NCI-H1417 (cell line): ENCODE measurements at places on chromosomes 11 and 22.

GRCh38 chr22:39923696-39924095 lies 22.8 kb downstream of the GRAP2 start:
- no peak for DNase-seq

DNA sequence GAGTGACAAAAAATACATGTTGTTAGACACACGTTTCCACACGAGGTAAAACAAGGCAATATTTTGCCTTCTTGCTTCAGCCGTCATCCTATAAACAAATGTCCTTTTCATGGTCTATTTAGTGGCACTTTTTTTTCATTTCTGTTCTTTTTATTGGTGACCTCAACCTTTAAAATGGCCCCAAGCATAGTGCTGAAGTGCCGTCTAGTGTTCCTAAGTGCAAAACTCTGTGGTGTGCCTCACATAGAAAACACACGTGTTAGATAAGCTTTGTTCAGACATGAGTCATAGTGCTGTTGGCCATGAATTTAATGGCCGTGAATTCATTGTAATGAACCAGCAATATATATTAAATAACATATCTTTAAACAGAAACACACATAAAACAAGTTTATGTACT lies 15.6 kb downstream of the OVCH2 start:
- no peak for DNase-seq

- DNase-seq, result no peak
Measured at GRCh38 chr11:64248578-64248977, 1.8 kb upstream of the PPP1R14B start.

DNA sequence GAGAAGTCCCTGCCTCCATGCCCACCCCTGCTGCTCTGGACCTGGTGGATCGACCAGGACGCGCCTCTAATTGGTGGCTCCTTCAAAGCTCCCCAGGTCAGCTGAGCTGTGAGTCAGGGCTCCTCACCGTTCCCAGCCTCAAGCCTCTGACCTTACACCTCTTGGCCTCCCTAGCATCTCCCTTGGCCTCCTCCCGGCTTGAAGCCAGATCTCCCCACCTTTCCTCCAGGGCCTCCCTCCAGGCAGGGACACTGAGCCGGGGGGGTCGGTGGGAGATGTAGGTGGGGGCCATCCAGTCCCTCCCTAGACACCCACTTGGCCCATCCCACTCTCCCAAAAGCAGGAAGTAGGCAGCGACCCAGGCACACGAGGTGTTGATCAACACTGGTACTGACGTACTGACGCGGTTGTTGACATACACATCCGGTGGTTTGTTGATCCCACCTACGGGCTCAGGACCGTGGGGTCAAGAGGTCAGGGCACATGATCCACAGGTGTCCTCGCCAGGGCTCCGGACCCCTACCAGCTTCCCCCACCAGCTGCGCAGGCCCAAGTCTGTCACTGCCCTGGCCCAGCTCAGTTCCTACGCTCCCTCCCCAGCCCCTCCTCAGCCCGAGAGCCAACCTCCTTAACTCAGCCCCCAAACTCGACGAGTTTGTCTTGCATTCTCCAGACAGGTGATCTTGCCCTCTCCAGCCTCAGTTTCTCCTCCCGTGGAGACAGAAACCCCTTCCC lies 802 bp downstream of the ATG2A start:
- DNase-seq, result peak; percentile 59

- DNase-seq, result no peak
Measured at GRCh38 chr11:69055212-69055586, 6.5 kb downstream of the TPCN2 start.

GRCh38 chr11:131822506-131822905 lies 452.1 kb downstream of the NTM start:
- DNase-seq, result no peak

DNA sequence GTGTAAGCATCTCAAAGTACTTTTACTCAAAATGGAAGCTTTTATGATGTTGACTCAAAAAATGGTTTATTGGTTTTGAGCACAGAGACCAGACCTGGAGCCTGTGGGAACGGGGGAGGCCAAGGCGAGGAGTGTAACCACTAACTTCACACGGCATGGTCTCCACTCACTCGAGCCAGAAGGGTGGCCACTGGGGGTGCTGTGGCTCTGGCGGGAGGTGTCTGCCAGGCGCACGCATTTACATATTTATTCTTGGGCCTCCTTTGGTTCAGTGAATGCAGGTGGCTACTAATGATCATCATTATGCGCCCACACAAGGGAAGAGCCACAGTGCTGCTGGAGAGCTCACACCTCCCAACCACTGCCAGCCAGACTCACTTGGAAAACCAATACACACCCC lies 64.6 kb downstream of the FLRT1 start:
- peak; percentile 73 for DNase-seq

GRCh38 chr11:1428762-1429316 lies 39.1 kb downstream of the BRSK2 start:
- DNase-seq, result no peak

- DNase-seq, result no peak
Measured at GRCh38 chr22:41912338-41913039, 2.4 kb downstream of the SHISA8 start.

DNA sequence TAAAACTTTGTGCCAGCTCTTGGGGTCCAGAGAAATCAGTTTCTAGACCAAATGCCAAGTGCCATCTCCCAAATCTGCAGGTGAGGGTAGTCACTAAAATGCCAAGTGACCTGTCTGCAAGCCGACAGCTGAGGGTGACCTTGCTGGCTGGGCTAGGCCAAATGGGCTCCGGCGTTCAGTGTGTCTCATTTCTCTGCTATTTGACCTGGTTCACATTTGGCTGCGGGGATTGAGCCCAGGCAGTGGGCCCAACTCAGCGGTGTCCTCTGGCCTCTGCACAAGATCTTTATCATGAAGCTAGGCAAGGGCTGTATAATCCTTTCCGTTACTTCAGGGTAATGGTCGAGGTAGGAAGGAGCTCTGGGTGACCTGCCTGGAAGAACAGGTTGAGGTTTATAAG lies 87.5 kb downstream of the SNX19 start:
- DNase-seq, result no peak

GRCh38 chr22:39946503-39947219 lies 13.5 kb upstream of the TMA7B start:
- DNase-seq, result peak; percentile 53

- DNase-seq, result peak; percentile 8
Measured at GRCh38 chr22:44738347-44738715, 14.0 kb upstream of the ARHGAP8 start.

DNA sequence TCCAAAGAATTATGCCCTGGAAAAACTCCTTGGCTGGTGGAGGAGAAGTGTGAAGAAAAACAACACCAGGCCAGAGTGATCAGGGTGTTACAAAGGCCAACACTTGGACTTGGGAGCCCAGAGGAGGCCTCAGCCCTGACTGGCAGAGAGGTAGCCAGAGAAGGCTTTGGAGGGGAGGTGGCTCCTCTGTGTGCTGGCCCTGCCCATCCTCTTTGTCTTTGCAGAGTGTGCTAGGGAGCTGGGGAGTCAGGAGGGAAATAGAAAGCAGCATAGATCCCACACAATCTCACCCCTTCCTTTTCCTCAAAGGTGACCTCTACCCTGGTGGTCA lies 12.0 kb upstream of the P2RY6 start:
- DNase-seq, result no peak

DNA sequence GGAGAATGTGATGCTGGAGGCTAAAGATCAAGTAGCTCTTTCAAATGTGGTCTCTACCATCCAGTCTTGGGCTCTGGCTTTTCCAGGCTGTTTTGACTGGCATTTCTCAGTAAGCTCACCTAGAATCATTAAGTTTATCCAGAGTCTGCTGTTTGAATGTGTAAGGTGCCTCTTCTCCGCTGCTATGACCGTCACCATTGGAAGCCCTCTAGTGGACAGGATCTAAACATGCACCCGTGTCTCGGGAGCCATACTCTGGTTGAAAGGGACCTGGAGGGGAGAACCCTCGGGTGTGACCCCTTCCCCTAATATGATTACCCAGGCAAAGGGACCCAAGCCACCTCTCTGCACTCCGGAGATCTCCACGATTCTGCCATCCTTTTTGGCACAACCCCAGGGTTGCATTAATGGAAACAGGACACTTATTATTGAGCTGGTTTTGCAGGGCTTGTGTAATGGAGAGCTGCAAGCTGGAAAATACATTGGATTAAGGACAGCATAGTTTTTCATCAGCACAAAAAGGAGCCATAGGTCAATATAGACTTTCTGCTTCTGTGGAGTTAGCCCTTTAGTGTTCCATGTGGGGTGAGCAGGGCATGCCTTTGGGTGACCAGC lies 191.0 kb upstream of the LARGE1 start:
- DNase-seq, result peak; percentile 53

- DNase-seq, result no peak
Measured at GRCh38 chr11:114088216-114088615, 28.7 kb downstream of the ZBTB16 start.

DNA sequence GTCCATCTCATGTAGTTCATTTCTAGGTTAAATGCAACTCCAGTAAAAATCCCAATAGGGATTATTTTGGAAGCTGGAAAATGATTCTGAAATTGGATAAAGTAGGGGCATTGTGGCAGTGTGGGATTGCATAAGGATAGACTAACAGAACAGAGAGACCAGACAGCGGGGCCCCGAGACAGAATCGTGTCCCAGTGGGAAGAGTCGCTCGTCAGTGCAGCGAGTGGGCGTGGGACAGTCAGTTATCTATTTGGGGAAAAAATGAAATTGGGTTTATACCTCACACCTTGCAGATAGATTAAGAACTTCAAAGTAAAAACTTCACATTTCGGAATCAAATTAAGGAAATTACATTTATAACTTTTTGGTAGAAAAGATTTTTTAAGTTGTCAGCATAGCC lies 10.6 kb downstream of the SART1 start:
- DNase-seq, result no peak

- no peak for DNase-seq
Measured at GRCh38 chr11:15958910-15959309, 397.4 kb downstream of the SOX6 start.

- no peak for DNase-seq
Measured at GRCh38 chr22:48957311-48957986, 870.2 kb downstream of the BRD1 start.

DNA sequence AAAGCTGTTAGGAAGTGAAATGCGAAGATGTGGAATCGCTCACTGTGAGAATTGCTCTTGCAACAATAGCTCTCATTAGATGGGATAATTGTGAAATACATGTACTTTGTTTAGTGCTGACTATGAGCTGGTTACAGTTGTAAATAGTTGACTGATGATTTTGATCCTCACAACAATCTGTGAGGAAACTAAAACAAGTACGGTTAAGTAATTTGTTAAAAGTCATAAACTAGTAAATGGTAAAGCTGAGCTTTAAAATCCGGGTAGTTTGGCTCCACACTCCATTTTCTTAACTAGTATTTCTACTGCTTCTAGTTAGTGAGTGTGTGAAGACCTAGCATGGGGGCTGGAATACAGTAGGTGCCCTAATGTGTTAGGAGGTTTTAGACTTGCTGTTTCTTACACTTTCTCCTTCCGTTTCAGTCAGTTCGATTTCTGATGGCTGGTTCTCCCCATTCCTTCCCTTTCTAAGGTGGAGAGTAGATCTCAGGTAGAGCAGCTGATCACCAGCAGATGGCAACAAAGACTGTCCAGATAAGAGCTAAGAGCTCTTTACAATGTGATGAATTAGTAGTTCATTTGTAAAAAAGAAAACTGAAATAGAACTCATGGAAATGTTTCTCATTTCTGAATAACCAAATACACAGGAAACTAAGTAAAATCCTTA lies 16.3 kb upstream of the CYP2R1 start:
- DNase-seq, result peak; percentile 62

- DNase-seq, result no peak
Measured at GRCh38 chr11:8089791-8090510, 8.9 kb downstream of the TUB start.

DNA sequence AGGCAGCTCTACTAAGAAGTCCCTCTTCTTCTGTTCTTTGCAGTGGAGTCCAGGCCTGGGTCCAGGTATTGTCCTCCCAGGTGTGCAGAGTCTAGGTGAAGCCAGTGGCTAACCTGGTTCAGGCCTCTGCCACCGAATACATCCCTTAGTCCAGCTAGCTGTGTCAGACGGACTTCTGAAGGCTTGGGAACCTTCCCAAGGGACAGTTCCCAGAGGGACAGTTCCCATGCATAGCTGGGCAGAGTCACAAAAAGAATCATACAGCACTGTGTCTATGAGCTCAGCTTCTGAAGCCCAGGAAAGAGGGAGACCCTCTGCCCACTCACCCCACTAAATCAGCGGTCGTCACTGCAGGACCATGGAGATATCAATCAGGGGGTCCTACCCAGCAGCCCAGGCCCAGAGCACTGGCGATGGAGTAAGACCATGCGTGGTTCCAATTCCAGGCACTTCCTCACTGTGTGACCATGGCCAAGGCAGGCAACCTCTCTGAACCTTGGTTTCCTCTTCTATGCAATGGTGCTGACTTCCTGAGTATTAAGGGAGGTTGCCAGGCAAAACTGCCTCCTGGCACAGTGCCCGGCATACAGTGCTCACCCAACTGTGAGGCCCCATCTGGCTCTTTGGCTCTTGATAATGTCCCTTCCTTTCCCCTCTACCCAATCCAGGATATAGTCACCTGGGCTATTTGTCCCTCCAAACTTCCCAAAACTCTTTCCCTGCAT lies 3.4 kb downstream of the MS4A10 start:
- DNase-seq, result no peak

- no peak for DNase-seq
Measured at GRCh38 chr11:76194872-76195668, 11.2 kb downstream of the WNT11 start.

DNA sequence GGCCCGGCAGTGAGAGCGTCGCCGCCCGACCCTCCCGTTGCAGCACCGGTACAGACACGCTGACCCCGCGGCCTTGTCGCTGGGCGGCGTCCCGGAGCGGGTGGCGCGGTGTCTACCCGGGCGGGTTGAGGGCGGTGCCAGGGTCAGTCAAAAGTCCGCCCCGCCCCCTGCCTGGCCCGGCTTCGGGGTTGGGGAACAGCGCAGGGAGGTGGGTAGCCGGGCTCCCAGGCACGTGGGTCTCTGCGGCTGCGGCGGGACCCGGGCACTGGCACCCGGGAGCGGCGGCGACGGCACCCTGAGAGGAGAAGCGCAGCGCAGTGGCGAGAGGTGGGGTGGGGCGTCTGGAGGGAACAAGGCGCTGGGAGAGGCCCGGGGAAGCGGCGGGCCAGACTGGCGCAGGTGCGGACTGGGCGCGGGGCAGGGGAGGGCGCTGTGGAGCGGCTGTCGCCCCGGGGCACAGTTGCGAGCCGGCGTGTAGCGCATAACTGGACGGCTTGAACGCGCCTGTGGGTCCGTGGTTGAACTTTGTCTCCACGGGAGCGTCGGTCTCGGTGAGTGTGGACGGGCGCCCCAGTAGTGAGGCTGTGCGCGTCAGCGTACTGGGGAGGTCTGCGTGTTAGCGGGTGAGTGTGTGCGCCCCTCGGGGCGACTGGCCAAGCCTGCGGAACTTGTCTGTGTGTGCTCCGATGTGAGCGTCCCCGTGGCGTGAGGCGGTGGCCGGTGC lies at the start of gene P2RY2:
Gene P2RY2, plus strand, starts transcription at position 176 of the 724 bp plus-strand sequence. CDS start 15,879 bp downstream, outside the sequence.
- DNase-seq, result peak; percentile 31
